ENCODE measurements at places on chromosomes 11 and 22. TPM values are rescaled to one million over a fixed set of nuclear protein-coding genes. Genes with fewer than 3 reads are reported as not detected.

Gene GRAP2
- 183 TPM for total RNA-seq

Gene LMO1
- total RNA-seq, result not detected

Gene MPPED2
- total RNA-seq, result not detected

GRCh38 chr11:8356721-8357504, 93.2 kb upstream of the LMO1 start:
- peaks cover 28% of the 10 kb centered on the region for H3K27me3 ChIP-seq
- DNase-seq, result no peak
- H3K4me1 ChIP-seq, result peaks cover 7% of the 10 kb centered on the region
- no peak overlapping the region for H3K4me3 ChIP-seq

GRCh38 chr11:64916040-64916774, 802 bp downstream of the ATG2A start:
- H3K4me3 ChIP-seq, result peak overlapping the region; percentile 88
- peaks cover 18% of the 10 kb centered on the region for H3K4me1 ChIP-seq
- peaks cover 2% of the 10 kb centered on the region for H3K36me3 ChIP-seq
- H3K27me3 ChIP-seq, result no peaks in the 10 kb centered on the region

DNA sequence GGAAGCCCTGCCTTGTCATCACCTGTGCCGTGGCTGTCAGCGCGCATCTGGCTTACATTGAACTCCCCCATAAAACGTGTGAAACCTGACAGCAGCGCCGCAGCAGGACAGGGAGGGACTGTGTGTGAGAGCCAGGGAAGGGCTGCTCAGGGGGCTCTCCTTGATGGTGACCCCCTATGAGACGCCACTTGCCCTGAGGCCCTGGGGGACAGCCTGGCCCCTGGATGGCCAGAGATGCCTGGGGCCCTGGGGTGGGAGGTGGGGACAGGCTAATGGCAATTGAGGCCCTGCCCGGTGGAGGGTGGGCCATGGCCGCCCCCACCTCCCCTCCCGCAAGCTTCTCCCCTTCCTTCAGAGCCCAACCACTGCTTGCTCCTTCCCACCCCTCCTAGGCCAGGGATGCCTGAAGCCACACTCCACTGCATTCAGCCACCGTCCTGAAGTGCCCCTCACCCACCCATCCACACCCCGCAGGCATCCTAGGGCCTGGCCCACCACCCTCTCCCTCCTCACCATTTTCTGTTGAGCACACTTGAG, 35.3 kb upstream of the KCNQ1OT1 start:
- no peak for DNase-seq
- no peaks in the 10 kb centered on the region for H3K27me3 ChIP-seq
- no peaks in the 10 kb centered on the region for H3K36me3 ChIP-seq
- no peak overlapping the region for H3K4me3 ChIP-seq
- no peak overlapping the region for H3K27ac ChIP-seq

GRCh38 chr11:68409748-68410344, 50.7 kb upstream of the PPP6R3 start:
- no peaks in the 10 kb centered on the region for H3K27me3 ChIP-seq
- peaks cover 20% of the 10 kb centered on the region for H3K4me1 ChIP-seq
- no peak overlapping the region for H3K27ac ChIP-seq
- no peak overlapping the region for H3K4me3 ChIP-seq
- H3K36me3 ChIP-seq, result peaks cover 1% of the 10 kb centered on the region

GRCh38 chr11:10538924-10539323, 2.1 kb downstream of the RNF141 start:
- H3K4me1 ChIP-seq, result peaks cover 25% of the 10 kb centered on the region
- DNase-seq, result no peak
- no peak overlapping the region for H3K27ac ChIP-seq

- DNase-seq, result no peak
- peaks cover 8% of the 10 kb centered on the region for H3K36me3 ChIP-seq
- H3K27ac ChIP-seq, result no peak overlapping the region
- no peak overlapping the region for H3K4me3 ChIP-seq
- H3K27me3 ChIP-seq, result no peaks in the 10 kb centered on the region
- H3K4me1 ChIP-seq, result peaks cover 55% of the 10 kb centered on the region
Observed at GRCh38 chr11:324156-324555, 3.5 kb upstream of the IFITM3 start.

- no peak for DNase-seq
- H3K27ac ChIP-seq, result no peak overlapping the region
- no peak overlapping the region for H3K4me3 ChIP-seq
- no peaks in the 10 kb centered on the region for H3K36me3 ChIP-seq
- peaks cover 10% of the 10 kb centered on the region for H3K27me3 ChIP-seq
Observed at GRCh38 chr22:22203048-22203971, 41.3 kb upstream of the VPREB1 start.

DNA sequence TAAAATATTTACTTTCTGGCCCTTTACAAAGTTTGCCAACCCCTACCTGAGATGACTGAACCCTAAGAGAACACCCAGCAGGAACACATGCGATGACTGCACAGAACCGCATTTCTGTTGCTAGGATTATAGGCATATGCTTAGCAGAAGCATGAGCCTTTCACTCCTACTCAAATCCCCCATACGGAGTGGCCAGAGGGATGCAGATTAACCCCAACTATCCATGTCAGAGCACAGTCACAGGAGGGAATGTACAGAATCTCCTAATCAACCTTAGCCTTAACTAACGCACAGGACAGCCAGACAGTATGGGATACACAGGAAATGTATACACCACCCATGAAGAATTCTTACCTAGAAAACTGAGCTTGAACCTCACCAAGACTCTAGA, 6.2 kb downstream of the HPS4 start:
- DNase-seq, result no peak
- no peaks in the 10 kb centered on the region for H3K27me3 ChIP-seq
- H3K27ac ChIP-seq, result peak overlapping the region; percentile 65
- no peak overlapping the region for H3K4me3 ChIP-seq
- peaks cover 61% of the 10 kb centered on the region for H3K4me1 ChIP-seq

- DNase-seq, result no peak
- no peaks in the 10 kb centered on the region for H3K27me3 ChIP-seq
- no peaks in the 10 kb centered on the region for H3K36me3 ChIP-seq
- H3K4me3 ChIP-seq, result no peak overlapping the region
Observed at GRCh38 chr22:48864748-48865147, 962.9 kb downstream of the BRD1 start.

GRCh38 chr11:47447906-47448305, 1.0 kb downstream of the RAPSN start:
- no peaks in the 10 kb centered on the region for H3K4me1 ChIP-seq
- no peak overlapping the region for H3K4me3 ChIP-seq
- no peaks in the 10 kb centered on the region for H3K36me3 ChIP-seq
- no peaks in the 10 kb centered on the region for H3K27me3 ChIP-seq
- DNase-seq, result no peak

- no peak for DNase-seq
- peaks cover 14% of the 10 kb centered on the region for H3K27me3 ChIP-seq
- no peaks in the 10 kb centered on the region for H3K4me1 ChIP-seq
- no peaks in the 10 kb centered on the region for H3K36me3 ChIP-seq
- H3K27ac ChIP-seq, result no peak overlapping the region
- H3K4me3 ChIP-seq, result no peak overlapping the region
Observed at GRCh38 chr11:108967571-108967970, 302.7 kb downstream of the DDX10 start.

GRCh38 chr11:94933223-94934130, 39.9 kb downstream of the CWC15 start:
- no peaks in the 10 kb centered on the region for H3K36me3 ChIP-seq
- no peak for DNase-seq
- H3K27me3 ChIP-seq, result peaks cover 2% of the 10 kb centered on the region
